Hepatic stellate cell (primary cell): ENCODE measurements at places on chromosomes 13 and 19.
A peak's percentile ranks its signal among the peaks of the same experiment; 100 is the strongest.

DNA sequence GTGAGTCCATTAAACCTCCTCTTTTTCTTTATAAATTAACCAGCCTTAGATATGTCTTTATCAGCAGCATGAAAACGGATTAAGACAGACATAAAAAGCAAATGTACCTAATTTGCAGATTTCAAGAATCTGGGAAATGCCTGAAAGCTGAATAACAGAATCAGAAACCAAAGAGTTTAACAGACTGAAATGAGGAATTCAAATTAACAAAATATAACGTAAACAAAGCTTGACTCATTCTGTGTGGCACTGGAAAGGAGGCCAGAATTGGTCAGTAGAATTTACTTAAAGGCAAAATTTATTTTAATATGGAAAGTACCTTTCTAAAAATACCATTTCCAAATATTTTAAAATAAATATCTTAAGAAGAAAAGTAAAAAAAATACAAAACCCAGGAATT is 540.6 kb upstream of the HTR2A start:
- no peak for DNase-seq

DNA sequence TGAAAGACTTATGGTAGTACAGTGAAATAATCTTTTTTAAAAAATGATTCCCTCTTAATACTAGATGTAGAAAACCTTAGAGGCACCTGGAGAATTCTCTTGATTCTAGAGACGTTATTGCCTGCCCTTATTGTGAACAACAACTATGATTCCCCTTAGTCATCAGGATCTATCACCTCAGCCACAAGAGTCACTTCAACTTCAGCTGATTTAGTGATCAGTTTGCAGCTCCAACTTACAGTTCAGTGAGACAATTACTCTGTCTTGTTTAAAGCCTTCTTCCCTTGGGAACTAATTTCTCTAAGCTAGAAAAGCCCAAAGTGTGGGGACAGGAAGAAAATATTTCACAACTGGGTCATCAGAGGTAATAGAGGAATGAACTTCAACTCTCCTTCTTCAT is 254.3 kb upstream of the SLITRK1 start:
- no peak for DNase-seq

DNA sequence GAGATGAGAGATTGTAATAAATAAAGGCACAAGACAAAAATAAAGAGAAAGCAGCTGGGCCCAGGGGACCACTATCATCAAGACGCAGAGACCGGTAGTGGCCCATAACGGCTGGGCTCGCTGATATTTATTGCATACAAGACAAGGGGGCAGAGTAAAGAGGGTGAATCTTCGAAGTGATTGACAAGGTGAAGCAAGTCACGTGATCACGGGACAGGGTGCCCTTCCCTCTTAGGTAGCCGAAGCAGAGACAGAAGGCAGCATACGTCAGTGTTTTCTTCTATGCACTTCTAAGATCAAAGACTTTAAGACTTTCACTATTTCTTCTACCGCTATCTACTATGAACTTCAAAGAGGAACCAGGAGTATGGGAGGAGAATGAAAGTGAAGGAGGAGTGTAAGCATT is 4.6 kb upstream of the PRKCG start:
- no peak for DNase-seq

- DNase-seq: no peak
These were observed 3.8 kb downstream of the RFXAP start for GRCh38 chr13:36822785-36823184.

GRCh38 chr13:26310470-26310869 is 56.5 kb downstream of the CDK8 start:
- no peak for DNase-seq

DNA sequence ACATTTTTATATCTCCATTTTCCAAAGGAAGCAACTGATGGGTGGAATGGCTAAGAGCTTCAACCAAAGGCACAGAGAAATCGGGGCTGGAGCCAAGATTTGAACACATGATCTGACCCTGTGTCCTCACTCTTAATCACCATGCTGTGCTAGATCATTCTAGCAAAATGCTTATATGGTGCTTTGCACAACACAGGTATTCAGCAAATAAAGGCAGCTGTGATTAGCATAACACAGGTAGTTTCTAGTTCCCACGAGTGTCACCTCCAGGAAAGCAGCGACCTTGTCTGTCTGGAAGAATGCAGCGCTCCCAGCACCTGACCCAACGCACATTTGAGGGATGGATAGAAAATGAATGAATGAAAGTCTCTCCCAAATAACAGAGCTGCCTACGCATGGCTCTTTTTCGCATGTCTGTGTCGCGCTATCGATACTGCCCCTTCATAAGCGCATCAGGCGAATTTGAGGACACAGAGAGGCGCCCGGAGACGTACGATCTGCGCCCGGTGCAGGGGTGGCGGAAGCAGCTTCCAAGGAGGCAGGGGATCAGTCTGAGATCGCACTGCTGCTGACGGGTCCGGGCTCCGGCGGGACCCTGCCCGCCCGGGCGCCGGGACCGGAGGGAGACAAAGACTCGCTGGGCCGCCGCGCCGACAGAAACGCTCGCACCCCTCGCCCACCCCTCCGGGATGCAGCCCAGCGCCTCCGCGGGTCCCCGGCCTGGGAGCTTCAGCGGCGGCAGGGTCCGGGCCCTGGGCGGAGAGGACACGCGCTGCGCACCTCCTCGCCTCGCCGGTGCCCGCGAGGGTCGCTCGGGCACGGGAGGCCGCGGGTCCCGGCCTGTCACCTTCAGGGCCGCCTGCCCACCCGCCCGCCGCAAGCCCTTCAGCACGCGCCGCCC is 609 bp downstream of the EPS15L1 start:
- peak; percentile 71 for DNase-seq

DNA sequence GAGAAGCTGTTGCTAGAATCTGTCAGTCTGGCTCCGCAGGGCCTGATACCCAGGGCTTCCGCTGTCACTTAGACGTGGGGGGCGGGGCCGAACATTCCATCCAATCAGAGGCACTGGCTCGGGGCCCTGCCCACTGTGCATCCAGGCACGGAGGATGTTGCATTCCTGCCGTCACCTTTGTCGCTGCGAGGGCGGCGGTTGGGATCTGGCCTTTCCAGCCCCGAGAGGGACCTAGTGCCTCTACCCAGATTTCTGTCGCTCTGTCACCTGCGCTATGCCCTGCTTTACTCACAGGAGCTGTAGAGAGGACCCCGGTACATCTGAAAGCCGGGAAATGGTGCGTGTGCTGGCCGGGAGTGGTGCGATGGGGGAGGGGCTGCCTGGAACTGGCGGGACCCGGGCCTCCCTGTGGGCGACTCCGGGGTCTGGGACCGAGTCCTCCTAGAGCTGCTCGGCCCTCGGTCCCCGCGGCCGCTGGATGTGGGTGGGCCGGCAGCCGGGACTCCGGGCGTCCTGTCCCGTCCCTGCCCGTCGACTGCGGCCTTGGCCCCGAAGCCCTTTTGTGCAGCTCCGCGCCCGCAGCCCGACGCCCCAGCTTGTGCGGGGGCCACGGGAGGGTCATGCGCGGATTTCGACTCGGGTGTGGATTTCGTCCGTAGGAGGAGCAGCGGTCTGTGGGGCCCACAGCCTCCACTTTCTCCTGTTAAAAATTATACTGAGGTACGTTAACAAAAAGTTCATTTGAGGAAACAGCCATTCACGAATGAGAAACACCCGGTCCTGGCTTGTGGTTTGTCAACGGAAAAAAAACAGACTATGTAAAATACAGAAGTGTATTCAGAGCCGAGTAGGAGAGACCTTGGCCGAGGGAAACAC is at the start of gene ZNF439:
Gene ZNF439 (plus strand): TSS at position 133 of the 876 bp plus-strand sequence. CDS start 142 bp downstream, at position 275.
- peak; percentile 88 for DNase-seq

DNA sequence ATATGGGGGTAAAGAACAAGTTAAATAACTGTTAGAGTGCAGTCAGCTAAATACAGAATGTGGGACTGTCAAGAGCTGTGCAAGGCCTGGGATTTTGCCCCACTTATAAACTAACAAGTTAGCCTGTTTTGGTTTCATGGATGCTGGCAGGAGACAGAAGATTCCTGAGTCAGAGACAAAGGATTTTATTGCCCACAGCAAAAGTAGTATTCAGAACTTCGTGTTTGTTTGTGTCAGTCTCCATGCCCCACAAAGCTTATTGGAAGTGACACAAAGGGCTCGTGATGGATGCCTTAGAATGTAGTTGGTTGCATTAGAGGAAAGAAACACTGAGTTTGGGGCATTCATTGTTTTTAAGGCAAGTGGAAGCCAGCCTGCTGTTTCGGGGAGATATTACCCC is 22.2 kb upstream of the SPRYD7 start:
- DNase-seq: no peak

DNA sequence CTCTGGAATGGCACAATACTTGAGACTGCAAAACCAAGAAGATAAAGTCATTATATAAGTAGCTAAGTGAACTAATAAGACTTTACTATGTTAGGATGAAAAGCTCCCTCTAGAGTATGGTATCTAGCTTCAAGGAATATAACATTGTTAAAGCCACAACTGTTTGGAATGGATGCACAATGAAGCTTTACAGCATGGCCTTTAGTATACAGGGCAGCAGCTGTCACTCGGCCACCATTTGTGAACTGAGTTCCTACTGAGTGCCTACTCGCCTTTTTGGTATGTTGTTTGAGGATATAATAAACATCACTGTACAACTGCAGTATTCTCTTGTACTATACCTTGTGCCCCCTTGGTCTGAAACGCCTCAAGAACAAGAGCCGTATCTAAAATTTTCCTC is 6.8 kb downstream of the ALG5 start:
- DNase-seq: no peak

DNA sequence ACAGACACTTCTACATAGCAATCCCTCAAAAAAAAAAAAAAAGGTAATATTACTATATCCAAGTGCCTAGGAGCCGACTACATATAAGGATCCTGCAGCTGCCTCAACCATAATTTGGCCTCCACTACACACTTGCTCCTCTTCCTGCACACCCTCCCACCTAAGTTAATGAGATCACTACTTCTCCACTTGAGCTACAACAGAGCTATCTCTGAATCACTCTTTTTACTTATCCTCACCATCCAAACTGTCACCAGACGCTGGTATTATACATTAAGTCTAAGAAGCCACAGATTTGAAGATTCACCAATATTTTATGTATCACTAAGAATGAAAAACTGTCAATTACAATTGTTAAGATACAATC is 8.3 kb downstream of the OBI1 start:
- DNase-seq: no peak

- DNase-seq: peak; percentile 55
These were observed 39.6 kb downstream of the LTBP4 start for GRCh38 chr19:40640744-40641143.

GRCh38 chr19:38335949-38336637 is 463 bp downstream of the CATSPERG start:
- peak; percentile 98 for DNase-seq

GRCh38 chr19:36771261-36772231 is 1.1 kb downstream of the ZNF850 start:
- DNase-seq: peak; percentile 81

- peak; percentile 59 for DNase-seq
These were observed 1.6 kb downstream of the PLEKHG2 start for GRCh38 chr19:39413911-39414608.

DNA sequence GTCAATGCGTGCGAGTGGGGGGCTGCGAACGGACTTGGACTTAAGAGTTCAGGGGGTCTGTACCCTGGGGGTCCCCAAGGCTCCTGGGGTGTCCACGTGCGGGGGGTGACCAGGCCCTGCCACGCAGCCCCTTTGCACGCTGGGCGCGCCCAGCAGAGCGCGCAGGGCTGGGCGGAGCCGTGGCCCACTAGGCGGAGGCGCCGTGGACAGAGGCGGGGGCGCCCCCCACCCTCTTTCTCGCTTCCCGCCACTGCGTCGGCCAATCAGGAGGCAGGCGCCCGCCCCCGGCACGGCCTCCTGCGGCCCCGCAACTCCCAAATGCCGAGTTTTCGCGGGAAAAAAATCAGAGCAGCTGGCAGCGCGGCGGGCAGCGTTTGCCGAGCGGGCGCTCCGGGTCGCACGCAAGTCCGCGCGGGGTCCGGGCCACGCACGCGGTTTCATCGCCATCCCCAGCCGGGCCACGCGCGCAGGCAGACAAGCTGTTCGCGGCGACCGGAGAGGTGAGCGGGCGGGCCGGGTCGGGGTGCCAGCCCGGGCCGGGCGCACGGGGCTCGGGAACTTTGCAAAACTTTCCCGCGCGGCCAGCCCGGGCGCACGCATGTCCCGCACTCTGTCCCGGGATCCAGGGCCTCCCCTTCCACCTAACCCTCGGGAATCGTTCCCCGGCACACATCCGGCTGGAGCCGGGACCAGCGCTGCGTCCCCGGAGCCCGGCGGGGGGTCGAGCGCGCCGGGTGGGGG is at the start of gene UHRF1:
Gene UHRF1 (plus strand): TSS at position 346 of the 741 bp plus-strand sequence. CDS start 1,385 bp downstream, outside the sequence.
- peak; percentile 26 for DNase-seq

DNA sequence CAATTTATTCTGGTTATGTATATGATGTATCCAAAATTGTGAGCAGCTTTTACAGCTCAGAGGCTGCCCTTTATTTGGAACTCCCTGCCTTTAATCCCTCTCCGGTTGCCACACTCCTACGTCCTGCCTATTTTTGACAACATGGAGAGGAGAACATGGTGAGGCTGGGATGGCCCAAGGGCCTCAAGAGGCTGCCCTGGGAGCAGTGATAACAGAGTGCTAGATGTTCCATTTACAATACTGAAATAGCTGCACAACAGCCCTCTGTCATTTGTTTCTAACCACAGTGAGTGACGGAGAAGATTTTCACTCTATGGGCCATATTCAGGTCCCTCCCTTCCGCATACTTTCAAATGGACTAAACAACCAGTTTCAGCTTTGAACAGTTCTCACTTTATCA is 33.4 kb downstream of the STARD13 start:
- no peak for DNase-seq
